ENCODE measurements at places on chromosomes 3 and 15.
A peak's percentile ranks its signal among the peaks of the same experiment; 100 is the strongest.

- no peak for DNase-seq
These were observed 4.1 kb downstream of the CCDC191 start for GRCh38 chr3:114052216-114052615.

DNA sequence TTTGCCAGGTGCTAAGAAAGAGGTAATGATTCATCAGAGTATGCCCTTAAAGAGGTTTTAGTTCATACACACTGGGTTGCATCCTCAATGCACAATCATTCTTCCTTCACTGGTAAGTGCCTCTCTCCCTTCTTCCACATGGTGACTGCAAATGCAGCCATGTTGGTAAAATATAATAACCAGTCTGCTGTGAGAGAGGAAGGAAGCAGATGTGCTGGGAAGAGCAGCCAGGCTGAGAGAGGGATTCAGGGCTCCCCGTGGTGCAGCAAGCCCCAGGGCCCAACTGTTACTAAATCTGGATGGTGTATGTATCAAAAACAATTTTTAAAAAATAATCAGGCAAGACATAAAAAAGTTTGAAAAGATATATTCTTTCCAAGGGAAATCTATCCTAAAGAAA lies 498.1 kb downstream of the MAGI1 start:
- no peak for DNase-seq

DNA sequence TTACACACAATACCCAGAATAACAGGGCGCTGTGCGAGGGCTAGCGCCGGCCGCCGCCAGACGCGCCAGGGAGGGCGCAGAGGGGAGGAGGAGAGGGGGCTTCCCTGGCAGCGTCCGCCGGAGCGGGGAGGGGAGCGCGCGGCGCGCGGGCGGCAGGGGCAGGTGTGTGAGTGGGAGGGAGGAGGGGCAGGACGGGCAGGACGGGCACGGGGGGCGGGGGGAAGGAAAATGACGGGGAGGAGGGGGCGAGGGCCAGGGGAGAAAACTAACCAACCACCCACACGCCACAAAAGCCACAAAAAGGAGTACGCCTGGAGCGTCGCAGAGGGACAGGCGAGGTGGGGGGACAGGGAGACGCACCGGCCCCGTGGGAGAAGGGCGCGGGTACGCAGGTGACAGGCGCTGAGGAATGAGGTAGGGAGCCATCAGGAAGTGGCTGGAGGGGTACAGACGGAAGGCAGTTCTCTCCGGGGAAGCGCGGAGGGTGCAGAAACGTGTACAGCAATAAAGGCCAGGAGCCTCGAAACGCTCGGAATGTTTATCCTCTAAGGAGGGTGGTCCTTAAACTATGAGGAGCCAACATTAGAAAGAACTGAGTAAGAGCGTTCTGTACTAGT lies 610 bp upstream of the SATB1 start:
- peak; percentile 68 for DNase-seq

GRCh38 chr15:48330105-48330785 lies 984 bp upstream of the DUT start:
- no peak for DNase-seq

DNA sequence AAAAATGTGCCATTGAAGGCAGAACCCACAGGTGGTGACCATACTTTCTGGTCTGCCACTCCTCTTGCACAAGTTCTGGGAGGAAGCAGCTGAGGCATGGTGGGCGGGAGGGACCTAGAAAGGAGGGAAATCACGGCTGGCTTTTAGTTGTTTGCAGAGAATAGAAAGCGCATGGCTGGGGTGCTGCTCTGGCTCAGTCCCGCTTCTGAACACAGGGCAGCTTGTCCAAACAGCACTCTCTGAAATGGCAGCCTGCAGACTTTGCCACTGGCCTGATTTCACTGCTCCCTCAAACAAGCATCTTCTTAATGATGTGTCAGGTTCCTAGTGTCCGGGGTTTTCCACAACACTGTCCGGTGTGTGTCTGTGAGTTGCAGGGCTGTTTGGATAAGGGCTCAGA lies 76.7 kb downstream of the AAGAB start:
- no peak for DNase-seq

DNA sequence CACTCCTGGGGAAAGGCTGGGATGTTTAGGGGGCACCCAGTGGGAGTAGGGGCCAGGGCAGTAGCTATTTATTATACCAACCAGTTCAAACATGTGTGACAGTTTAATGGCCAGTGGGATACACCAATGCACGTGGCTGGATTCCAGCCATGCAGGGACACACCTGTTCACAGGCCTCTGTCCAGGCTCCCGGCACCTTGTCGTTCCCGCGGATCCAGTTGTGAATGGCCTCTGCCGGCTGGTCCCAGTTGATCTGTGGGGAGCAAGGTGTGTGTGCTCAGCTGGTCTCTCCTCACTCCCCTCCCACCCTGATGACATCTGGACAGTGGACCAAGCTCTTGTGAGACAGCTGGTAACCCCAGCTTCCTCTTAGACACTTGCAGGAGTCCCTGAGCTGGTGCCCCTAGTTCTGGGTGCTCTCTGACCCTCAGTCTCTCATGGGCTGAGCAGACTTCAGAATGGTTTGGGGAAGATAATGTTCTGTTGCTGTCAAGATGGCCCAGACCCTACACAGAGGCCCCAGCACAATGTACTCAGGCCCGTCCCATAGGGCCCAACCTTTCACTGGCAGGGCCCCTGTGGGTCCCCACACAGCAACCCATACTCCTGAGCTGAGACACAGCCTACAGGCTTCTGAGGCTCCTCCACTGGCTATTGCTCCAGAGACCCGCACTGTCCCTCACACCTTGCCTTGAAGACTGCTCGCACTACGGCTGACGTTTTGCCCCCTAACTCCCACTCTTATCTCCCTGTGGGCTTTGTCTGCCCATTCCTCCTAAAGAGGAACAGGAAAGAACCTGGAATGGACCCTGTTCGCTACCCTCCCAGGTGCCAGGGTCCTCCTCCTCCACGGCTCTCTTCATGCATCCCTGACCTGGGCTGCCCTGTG lies 25.8 kb downstream of the ALDH1L1 start:
- DNase-seq = no peak

GRCh38 chr3:196981657-196982056 lies 13.0 kb upstream of the PIGZ start:
- DNase-seq = no peak

DNA sequence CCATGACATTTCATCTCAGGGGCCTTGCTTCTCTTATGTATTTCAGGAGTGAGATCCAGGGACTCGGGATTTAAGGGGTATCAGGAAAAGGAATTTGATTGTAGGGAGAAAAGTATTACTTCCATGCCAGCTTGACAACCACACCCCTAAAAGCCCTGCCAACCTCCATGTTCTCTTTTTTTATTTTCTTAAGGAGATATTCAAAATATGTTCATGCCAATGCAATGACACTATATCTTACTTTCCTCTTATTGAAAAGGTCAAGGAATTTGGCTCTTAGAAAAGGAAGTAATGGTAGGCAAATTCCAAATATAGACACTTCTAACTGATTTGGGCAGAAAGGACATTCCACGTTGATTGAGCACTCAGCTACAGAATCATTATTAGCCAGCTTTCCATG lies 407.5 kb upstream of the NECTIN3 start:
- DNase-seq = no peak

DNA sequence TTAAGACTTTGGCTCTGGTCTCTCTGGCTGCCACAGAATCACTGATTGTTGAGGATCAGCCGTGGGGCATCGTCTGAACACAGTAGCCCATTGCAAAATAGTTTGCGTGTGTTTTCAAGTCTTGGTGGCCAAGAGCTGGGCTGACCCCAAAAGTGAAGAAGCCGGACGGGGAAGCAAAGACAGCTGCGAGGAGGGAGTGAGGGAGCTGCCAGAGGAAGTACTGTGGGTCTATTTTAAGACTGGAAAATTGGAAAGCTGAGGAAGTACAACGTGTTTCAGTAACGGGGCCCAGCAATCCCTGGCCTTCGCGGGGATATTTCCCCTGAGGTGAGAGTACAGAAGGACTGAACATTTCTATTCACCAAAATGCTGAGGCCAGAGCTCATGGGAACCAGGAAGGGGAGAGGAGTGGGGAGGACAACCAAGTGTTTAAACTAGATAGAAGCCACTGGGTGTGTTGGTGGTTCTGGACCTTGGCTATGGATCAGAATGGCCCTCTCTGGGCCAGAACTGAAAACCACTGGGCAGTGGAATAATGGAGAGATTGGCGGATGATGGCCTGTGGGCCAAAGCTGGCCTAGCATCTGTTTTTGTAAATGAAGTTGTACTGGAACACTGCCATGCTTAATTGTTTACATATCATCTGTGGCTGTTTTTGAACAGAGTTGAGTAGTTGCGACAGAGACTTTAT lies 34.1 kb upstream of the LIMD1 start:
- DNase-seq = no peak

GRCh38 chr15:81948751-81949150 lies 97.1 kb downstream of the MEX3B start:
- DNase-seq = no peak

- no peak for DNase-seq
These were observed 3.4 kb downstream of the IL20RB start for GRCh38 chr3:136960838-136961836.

- DNase-seq = no peak
These were observed 162.4 kb upstream of the CFAP20DC start for GRCh38 chr3:59212128-59212779.

DNA sequence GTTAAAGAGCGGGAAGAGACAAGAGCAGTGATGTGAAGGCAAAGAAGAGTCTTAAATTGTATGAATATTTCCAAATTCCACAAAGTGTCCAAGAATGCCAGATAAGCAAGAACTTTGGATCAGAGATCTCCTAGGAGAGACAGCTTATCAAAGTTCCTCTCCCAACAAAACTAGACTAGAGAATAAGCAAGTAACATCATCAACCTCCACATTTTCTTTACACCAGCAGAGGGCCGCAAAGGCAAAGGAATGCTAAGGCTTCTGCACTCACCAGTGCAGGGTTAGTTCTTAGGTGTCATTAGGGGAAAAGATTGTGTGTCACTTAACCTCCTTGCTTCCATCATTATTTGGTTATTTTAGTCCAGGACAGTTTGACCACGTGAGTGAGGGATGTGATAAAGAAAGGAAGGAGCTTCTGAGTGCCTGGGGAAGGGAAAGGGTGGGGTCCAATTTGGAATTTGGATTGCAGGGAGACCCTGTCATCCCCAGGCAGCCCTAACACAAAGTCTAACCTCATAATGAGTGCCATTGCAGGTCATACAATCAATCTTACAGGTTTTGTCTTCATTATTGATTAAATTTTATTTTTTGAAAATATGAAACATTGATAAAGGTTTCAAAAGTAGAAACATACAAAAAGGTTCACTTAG lies 7.5 kb upstream of the CMTM6 start:
- peak; percentile 37 for DNase-seq

GRCh38 chr3:56937580-56937979 lies 122.9 kb upstream of the SPATA12 start:
- DNase-seq = no peak

- DNase-seq = no peak
These were observed 76.9 kb upstream of the ST8SIA2 start for GRCh38 chr15:92316586-92317295.

- DNase-seq = no peak
These were observed 19.8 kb upstream of the NUDT16 start for GRCh38 chr3:131361464-131362421.

Measured in activated T-helper 9 cell treated with anti-CD3 and anti-CD28 coated beads, Interleukin-2, amount 50 U/mL, for 16 hours (primary cell).